ENCODE measurements at places on chromosomes 7 and 10.

DNA sequence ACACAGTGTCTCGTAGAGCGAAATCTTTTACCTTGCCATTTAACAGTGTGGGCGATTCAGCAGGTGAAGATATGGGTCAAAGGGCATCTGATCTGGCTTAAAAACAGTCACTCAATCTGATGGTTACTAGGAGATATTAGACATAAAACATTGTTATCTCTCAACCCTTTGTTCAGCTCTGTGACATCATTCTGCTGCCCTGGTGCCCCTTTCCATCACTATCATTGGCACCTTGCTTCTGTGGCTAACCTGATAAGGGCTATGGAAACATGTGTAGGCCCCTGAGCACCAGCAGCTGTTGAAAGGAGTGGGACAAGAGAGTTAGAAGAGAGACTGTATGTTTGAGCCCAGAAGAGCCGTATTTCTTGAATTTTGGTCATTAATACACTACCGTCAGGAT is 650.3 kb downstream of the PHTF2 start:
- DNase-seq, result no peak

- peak; percentile 48 for DNase-seq
Measured at GRCh38 chr10:83983578-83984255, 155.6 kb upstream of the GHITM start.

- no peak for DNase-seq
Measured at GRCh38 chr7:41858201-41858600, 155.3 kb upstream of the INHBA start.

DNA sequence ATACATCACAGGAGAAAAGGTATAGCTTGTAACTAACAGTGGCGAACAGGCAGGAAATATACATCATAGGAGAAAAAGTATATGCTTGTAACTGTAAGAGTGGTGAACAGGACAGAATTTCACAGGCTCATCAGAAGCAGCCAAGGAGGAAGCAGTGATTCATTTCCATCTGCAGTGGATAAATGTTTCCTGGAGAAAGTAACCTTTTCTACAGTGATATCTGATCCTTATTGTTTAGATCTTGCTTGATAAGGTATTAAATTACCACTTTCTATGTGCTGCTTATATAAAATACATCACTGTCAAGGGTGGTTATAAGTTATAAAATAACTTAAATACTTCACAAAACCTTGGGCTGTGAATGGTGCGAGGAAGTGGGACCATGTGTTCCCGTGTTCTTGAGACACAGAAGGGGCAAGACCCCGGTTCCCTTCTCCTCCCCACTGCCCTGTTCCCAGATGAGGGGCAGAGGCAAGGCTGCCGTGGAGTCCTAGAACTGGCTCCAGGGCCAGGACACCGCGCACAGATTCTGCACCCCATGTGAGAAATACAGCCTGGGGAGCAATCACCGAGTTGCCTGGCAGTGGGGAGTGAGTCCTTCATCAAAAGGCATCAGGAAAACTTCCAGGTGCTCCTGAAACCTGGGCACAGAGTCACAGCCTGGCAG is 135.2 kb downstream of the DIP2C start:
- DNase-seq, result no peak

DNA sequence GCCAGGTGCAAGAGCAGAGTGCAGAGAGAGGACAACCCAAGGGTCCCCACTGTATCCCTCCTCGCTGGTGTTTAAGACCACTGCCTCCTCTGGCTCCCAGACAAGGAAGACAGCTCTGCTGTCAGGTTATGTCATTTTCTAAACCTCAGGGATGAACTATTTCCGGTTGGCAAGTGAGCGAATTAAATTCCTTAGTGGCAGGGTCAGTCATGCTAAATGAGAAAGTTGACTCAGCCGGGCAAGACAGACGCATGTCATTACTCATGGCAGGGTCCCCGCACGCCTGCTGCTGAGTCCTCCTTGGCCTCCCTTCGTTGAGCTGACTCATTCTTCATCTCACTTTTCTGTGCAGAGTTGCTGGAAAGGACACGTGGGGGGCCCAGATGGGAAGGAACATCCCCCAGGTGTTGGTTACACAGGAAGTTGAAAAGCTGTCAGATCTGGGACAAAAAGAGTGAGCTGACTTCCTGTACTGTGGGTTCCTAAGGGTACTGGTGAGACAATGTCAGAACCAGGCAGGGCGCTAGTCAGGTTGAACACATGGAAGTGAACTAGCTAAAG is 47.1 kb upstream of the UCN3 start:
- peak; percentile 62 for DNase-seq

DNA sequence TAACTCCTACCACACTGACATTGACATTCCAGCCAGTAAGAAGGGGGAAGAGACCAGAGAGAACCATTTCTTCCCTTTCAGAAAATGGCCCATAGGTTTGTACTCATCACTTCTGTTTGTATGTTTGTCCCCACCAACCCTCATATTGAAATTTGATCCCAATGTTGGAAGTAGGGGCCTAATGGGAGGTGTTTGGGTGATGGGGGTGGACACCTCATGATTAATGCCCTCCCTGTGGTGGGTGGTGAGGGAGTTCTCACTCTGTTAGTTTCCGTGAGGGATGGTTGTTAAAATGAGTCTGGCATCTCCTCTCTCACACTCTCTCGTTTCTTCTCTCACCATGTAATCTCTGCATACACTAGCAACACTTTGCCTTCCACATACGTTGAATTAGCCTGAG is 21.4 kb downstream of the CADPS2 start:
- no peak for DNase-seq

- DNase-seq, result no peak
Measured at GRCh38 chr10:299969-300368, 164.7 kb downstream of the ZMYND11 start.

DNA sequence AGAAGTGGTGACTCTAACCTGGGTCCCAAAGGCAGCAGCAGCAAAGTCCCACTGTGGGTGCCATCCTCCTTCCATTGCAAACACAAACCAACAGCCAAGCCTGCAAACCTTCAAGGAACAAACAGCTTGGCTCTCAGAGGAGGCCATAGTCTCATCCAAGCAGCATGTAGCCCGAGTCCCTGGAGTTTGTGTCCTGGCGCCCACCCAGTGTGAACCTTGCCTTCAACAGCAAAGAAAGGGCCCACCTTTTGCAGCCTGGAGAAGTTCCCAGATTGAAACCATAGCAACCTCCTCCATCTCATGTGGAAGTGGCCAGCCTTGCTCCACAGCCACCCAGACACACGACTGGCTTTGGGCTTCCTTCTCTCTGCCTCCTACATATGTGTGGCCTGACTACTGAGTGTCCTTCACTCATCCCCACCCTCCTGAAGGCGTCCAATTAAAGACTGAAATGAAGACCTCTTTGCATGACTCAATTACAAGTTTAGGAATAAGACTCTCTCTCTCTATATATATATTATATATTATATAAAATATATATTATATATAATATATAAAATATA is 106.1 kb downstream of the C10orf90 start:
- peak; percentile 8 for DNase-seq

DNA sequence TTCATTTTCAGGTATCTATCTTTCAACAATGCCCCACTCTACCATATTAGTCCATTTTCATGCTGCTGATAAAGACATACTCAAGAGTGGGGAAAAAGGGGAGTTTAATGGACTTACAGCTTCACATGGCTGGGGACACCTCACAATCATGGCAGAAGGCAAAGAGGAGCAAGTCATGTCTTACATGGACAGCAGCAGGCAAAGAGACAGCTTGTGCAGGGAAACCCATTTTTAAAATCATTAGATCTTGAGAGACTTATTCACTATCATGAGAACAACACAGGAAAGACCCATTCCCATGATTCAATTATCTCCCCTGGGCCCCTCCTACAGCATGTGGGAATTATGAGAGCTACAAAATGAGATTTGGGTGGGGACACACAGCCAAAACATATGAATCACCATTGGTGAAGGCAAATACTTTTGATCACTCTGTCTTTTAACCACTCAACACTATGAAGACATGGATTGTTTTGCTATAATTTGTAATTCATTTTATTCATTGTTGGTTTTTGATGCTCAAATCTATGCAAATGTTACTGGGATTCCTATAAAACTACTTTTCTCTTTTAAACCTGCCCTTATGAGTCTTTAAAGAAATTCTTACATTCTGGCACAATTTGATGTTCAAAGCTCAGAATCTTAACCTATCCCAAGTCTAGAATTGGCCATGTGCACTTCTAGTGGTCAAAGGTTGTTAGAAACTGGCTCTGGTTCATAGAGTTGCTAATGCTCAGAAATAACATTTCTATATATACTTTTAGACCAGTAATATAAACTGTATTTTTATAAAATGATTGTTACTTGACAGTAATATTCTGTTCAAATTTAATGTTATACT is 15.3 kb downstream of the AKR1C4 start:
- no peak for DNase-seq

DNA sequence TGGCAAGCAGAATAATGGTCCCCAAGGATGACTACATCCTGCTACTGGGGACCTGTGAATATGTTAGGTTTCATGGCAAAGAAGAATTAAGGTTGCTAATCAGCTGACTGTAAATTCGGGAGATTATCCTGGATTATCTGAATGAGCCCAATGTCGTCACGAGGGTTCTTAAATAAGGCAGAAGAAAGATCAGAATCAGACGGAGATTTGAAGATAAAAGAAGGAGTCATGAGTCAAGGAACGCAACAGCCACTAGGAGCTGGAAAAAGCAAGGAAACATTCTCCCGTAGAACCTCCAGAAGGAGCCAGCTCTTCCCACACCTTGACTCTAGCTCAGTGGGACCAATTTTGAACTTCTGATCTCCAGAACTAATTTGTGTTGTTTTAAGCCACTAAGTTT is 82.9 kb upstream of the APBB1IP start:
- no peak for DNase-seq

GRCh38 chr10:70354100-70354499 is 28.3 kb downstream of the LRRC20 start:
- DNase-seq, result no peak

- no peak for DNase-seq
Measured at GRCh38 chr7:103574576-103574975, 128.6 kb upstream of the SLC26A5 start.
